ENCODE measurements at places on chromosomes 1 and 21. TPM values are rescaled to one million over a fixed set of nuclear protein-coding genes. Genes with fewer than 3 reads are reported as not detected.

GRCh38 chr1:168110896-168111545 is 25.7 kb downstream of the GPR161 start:
- DNase-seq = no peak

KLHDC9 gene
- 4.2 TPM for total RNA-seq

AVPR1B gene
- not detected for total RNA-seq

GRCh38 chr1:241591736-241592135 is 48.4 kb downstream of the CHML start:
- DNase-seq = no peak

ATP1A2 gene
- total RNA-seq = 4.1 TPM

GRCh38 chr1:15057834-15058233 is 95.7 kb upstream of the TMEM51 start:
- no peak for DNase-seq

DNA sequence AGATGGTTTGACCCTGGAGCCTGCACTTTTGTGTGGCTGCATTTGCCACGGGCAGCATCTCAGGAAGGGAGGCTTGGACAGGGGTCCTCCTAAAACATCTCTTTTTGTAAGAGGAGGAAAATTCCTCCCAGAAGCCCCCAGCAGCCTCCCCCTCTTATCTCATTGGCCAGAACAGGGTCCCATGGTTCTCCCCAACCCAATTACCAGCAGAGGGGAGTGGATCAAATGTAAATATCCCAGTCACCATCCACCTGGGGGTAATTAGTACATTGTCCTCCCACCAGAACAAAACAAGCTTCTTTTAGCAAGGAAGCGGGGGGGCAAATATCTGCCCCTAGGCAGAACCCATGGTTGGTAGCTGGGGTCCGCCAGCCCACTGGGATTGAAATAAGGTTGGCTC is 44.7 kb upstream of the TENT5B start:
- no peak for DNase-seq

DNA sequence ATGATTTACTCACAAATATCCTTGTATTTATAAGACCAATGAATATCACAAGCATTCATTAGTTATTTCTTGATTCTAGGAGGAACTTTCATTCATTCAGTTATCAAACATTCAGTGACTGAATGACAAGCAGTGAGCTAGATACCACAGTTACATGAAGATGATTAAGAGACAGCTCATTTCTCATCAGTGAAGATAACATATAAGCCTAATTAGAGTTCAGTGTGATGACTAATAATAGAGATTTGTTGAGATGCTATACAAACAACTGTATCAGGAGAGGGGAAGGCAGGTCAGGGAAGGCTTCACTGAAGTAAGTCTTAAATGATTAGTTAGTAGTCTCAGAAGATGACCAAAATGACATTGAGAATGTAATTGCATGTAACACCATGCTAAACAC is 14.6 kb upstream of the C1orf105 start:
- DNase-seq = no peak

- peak; percentile 58 for DNase-seq
Measured at GRCh38 chr1:33713058-33713877, 150.6 kb upstream of the HMGB4 start.

UHMK1 gene
- total RNA-seq = 27.5 TPM

DNA sequence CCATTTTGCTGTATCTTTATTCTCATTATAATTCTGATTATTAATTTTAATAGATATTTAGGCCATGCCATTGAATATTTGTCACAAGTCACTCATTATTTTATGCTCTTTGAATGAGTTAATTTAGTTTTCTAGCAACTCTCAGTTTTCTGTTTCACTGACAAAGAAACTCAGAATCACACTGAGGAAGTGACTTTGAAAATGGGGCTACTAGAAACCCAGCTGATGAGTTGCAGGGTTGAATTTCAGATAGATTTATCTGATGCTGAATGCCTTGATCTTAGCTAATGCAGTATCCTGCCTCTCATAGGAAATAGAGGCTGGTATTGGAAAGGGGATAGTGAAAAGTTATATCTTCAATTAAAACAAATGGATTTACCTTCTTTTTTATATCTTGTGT is 67.4 kb upstream of the PLA2G4A start:
- no peak for DNase-seq

CHAF1B gene
- total RNA-seq = 1.2 TPM

GRCh38 chr1:30089024-30089430 is 634.4 kb downstream of the MATN1 start:
- no peak for DNase-seq

DNA sequence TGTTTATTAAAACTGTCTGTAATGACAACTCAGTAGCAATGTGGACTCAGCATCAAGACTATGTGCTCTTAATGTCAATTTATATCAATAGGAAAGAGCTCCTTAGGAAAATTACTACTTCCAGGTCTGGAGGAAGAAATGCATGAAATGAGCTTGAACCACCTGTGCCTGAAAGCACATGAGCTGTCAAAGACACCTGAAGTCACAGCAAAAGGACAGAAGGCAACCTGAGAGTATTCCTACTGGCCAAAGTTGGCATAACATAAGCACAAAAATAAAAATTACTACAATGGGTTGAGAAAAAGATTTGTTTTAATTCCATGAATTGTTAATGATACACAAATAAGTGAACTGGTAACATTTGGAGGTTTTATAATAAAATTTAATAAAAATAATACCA is 13.4 kb upstream of the KRTAP7-1 start:
- DNase-seq = no peak

DNA sequence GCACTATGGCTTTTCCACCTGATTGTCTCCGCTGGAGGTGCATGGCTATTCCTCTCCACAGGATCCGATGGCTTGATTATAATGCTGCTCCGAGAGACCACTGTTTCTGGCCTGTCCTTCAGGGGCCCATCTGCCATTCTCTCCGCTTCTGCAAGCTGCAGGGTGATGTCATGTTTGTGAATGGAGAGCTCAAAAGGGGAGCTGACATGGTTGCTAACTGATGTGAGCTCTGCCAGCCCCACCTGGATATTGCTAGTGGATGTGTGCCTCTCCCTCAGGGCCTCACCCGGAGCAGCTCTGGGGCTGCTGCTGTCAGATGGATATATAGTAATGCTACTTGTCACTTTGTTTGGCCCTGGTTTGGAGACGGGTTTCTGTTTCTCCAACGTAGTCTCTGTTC is 72.3 kb downstream of the KDM1A start:
- DNase-seq = no peak

B3GALT2 gene
- 0.88 TPM for total RNA-seq

DNA sequence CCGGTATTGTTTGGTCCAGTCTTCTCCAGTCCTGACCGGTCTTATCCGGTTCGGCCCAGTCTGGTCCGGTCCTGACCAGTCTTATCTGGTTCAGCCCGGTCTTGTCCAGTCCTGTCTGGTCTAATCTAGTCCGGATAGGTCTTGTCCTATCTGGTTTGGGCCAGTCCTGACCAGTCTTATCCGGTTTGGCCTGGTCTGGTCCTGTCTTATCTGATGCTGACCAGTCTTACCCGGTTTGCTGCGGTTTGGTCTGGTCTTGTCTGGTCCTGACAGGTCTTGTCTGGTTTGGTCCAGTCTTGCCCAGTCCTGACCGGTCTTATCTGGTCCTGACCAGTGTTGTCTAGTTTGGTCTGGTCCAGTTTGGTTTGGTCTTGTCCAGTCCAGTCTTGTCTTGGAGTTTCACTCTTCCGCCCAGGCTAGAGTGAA is 30.1 kb downstream of the DHX9 start:
- no peak for DNase-seq

S100A3 gene
- 4.1 TPM for total RNA-seq

DNA sequence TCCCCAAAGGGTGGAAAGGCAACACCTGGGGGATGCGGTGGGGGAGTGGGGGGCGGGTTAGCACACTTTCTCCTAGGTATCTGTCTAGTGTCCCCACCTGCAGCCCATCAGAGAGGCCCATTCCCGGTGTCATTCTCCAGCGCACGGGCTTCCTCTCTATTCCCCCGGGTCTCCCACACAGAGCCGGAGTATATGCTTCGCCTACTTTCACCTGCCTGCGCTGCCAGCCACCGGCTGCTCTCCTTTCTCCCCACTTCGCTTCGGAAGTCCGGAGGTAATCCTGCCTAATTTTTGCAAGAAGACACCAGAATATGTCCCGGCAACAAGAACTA is 852 bp downstream of the RGS7 start:
- DNase-seq = no peak

GRCh38 chr1:32063261-32063681 is 9.5 kb upstream of the TMEM39B start:
- DNase-seq = no peak

BACH1 gene
- total RNA-seq = 84.0 TPM

DNA sequence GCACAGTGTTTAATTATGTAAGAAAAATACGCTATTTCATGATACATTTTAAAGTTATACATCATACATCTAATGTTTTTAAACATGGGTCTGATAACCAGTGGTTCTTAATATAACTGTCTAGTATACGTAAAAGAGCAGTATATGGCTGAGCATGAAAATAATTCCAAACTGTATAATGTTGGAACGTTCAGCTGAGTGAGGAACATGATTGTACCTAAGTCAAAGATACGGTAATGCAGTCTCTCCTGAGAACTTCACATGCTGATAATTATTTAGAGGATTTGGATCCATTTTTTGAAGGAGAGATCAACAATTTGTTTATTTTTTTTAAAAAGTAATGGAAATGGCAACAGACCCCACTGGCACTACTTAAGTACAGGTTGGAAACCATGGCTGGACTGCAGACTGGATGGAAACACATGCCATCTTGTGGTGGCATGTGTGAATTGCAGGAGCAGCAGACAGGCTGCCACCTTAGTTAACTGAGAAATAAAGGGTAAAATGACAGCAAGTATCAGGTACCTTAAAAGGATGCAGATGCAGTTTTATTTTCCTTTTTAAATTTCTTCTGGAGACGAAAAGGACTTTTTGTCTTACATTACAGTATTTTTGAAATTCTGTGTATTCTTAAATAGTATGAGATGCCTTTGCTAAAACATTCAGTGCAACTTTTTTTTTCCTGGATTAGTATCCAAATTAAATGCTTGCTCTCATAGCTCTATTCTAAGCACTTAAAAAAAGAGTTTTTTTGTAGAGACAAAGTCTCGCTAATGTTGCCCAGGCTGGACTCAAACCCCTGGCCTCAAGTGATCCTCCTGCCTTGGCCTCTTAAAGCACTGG is 73.8 kb downstream of the MTR start:
- DNase-seq = no peak

- DNase-seq = no peak
Measured at GRCh38 chr1:234758851-234759250, 148.9 kb upstream of the IRF2BP2 start.

DNA sequence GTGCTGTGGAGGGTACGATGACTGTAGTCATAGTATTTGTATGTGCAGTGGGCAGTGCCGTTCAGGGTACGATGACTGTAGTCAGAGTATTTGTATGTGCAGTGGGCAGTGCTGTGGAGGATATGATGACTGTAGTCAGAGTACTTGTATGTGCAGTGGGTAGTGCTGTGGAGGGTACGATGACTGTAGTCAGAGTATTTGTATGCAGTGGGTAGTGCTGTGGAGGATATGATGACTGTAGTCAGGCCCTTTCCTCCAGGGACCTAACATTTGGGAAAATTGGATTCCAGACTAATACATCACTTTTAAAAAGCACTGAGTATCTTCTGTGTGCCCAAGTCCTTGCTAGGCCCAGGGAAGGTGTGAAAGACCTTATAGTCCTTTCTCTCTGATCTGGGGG is 2.9 kb downstream of the ZNF672 start:
- no peak for DNase-seq

- no peak for DNase-seq
Measured at GRCh38 chr1:66446261-66447001, 87.5 kb upstream of the SGIP1 start.

SLC9C2 gene
- not detected for total RNA-seq

SFN gene
- total RNA-seq = 6.7 TPM

C1orf21 gene
- 69.3 TPM for total RNA-seq

GRCh38 chr1:238960071-238960470 is 426.3 kb upstream of the CHRM3 start:
- DNase-seq = no peak

TDRD10 gene
- total RNA-seq = 3.4 TPM

DNA sequence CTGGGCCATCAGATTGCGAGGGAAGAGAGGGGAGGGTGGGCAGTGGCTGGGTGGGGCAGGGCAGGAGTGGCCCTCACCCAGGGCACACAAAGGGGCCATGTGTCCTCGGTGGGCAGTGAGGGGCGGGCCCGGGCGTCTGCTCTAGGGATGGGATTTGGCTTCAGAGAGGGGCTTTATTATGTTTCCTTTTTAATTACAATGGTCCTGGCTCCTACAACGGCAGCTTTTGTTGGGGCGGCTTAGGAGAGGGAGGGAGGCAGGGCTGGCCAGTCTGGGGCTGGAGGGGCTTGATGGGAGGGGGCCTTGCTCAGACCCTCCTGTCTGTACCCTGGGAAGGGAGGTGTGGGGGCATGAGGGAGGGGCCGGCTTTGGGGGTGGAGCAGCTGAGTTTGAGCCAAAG is 102.8 kb upstream of the WNT4 start:
- DNase-seq = no peak

GRCh38 chr1:51156752-51157151 is 54.7 kb downstream of the C1orf185 start:
- DNase-seq = no peak

DNA sequence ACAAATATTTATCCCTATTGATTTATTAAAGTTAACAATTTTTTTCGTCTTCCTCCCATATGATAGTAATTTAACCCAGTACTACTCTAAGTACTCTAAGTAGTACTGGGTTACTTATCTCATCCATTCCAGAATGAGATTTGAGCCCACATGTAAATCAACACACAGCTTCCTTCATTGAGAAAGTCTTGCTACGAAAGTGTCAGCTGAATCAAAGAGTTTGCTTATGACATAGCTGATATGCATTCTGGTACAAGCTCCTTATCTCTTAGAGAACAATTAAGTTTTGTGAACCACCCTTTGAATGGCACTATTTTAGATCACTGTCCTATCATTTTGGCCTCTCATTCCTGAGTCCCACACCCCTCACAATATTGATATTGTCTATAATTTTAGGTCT is 2.4 kb upstream of the SLC44A3 start:
- DNase-seq = no peak

F13B gene
- total RNA-seq = not detected

DNA sequence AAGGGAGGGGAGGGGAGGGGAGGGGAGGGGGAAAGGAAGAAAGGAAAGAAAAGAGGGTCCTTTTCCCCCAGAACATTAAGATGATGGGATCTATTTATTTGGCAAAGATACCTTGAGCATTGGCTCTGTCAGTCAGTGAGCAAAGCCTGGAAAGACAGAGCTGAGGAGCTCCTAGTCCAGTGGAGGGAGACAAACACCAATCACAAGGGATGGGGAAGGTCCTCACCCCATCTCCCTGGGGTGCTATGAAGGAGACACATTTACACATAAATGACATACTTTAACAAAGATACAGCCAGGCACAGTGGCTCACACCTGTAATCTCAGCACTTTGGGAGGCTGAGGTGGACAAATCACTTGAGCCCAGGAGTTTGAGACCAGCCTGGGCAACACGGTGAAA is 154.9 kb upstream of the TIAM1 start:
- no peak for DNase-seq

LCE1F gene
- total RNA-seq = not detected

Data from posterior vena cava (tissue), 2 donors.